ENCODE measurements at places on chromosomes 12 and 14.
A peak's percentile ranks its signal among the peaks of the same experiment; 100 is the strongest.

- DNase-seq, result no peak
Measured at GRCh38 chr14:60632777-60633176, 16.5 kb downstream of the SIX1 start.

DNA sequence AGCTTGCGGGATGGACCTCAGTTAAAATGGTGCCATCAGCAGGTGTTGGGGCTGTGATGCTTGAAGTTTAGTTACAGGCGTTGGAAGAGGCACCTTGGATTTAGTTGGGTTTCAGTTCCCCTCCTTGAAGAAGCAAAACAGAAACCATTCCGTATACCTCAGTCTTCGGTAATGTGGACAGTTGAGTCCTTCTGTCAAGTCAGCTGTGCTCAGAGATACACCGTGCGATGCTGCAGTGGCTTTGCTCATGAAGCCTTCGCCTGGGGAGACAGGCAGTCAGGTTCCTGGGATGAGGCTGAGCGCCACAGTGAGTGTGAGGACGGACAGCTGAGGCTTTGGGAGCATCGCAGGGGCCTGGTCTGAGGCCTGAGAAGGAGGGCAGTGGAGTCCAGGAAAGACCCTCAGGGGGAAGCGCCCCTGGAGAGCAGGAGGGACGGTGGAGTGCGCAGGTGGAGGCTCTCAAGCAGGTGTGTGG is 7.4 kb downstream of the RAN start:
- peak; percentile 41 for DNase-seq

DNA sequence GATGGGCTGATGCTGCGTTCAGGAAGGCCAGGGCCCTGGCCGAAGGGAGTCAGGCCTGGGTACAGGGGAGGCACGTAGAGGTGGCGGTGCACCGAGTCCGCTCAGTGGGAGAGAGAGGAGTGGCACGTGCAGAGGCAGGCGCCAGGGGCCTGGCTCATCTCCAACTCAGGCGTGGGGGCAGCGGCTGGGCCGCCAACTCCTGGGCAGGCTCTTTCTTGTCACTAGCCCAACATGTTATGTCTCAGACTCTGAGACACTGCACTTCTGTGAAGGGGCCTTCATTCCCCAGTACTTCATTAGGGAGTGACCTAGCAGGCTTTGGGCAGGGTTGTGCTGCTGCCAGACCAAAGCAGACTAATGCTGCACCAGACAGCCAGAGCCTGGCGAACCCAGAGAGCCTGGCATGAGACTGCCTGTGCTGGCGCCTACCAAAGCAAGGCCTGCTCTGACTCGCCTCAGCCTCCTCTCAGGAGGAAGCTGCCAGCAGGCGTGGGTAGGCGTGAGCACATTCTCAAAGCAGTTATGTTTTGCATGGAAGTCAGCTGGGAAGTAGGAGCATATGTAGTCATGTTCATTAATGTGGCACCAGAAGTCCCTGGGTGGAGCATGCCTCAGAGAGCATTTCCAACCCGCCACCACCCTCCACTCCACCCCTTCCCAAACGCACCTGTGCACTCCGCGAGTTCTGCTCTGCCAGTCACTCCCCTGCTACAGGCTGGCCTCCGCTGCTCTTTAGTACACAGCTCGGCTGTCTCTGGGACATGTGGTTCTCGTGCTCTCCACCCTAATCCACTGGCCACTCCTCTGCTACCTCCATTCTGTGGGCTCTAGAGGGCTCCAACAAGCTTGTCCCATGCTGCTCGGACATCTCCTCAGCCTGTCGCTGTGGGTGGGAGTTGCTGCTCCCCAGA is 9.7 kb downstream of the CKB start:
- no peak for DNase-seq

- no peak for DNase-seq
Measured at GRCh38 chr12:123743002-123743401, 19.1 kb upstream of the DNAH10 start.

DNA sequence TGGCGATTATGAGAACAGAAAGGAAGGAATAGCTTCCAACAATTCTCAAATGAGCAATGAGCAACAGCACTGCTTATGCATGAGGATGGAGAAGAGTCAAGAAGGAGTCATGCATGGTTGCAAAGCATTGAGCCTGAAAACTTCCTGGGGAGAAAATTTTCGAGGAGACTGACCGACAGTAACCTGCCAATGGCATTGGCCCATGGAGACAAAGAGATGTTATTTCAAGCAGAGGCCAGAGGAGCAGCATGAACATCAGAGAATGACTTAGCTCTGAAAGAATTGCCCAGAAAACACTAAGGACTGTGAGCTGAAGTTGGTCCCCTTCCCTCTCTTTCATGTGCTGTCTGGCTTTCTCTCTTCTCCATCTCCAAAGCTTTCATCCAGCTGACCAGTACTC is 343.4 kb downstream of the ADAMTS20 start:
- no peak for DNase-seq

GRCh38 chr14:94224040-94224439 is 49.9 kb downstream of the PPP4R4 start:
- DNase-seq, result no peak

- no peak for DNase-seq
Measured at GRCh38 chr12:15707516-15708199, 81.5 kb downstream of the EPS8 start.

DNA sequence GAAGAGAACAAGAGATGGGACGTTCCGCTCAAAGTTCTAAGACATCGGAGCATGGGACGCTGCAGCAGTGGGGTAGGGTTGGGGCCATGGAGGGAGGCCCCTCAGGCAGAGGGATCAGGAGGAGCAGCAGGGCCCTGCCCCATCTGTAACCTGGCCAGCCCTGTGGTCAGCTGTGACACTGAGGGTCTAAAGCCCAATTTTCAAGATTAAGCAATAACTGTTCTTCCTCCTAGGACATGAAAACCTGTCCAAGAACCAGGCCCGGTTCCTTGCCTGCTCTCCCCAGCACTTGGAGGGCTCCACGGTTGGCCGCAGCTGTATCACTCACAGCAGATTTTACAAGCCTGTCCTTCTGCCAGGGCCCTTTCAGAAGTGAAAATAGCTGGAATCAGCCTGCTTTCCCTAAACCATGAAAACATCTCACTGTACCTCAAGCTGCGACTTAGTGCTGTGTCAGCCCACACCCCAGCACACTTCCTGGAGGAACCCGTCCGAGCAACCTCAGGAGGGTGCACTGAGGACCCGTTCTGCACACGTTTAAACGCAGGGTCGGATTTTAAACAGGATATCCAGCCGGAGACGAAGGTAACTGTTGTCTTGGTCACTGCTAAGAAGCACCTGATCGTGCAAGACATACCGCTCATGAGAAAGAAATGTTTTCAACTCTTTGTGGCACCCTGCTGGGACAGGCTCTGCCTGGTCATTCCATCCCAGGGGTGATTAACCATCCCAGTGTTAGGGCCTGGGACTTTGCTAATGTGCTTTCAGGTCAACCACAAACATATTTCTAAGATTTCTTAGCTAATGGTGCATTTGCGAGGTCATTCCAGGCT is 201.9 kb upstream of the DIO3 start:
- no peak for DNase-seq

- no peak for DNase-seq
Measured at GRCh38 chr12:87720967-87721366, 308.2 kb downstream of the C12orf50 start.

DNA sequence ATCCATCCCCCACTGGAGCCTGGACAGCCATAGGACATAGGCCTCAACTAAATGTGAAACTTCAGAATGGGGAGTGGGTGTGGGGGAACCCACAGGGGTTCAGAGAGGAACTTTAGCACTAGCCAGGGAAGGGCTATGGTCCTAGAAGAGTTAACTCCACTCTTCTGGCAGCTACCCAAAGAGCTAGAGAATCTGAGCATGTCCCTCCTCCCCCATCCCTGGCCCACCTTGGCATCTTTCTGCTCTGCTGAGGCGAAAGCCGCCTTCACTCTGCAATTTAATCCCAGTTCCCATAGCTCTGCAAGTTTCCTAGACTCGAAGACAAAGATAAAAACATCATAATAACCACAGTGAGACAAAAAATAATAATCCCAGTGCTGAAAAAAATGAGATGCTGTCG is 214.7 kb upstream of the RTL1 start:
- DNase-seq, result peak; percentile 4

DNA sequence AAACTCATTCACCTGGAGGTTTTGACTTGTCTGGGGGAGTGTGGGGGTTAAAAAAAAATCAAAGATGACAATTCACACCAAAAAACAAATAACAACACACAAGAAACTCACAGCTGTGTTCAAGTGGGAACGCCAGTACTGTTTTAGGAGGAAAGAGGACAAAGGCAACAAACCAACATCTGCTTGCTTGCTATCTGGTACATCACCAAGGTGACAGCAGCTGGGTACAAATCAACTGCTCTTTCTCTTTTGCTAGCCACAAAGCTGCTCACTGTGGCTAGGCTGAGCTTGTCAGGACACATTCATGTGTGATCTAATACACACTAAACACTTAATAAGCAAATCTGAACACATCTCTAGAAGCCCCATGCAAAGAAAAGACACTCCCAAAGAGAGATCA is 128.0 kb upstream of the RAP1B start:
- no peak for DNase-seq

- no peak for DNase-seq
Measured at GRCh38 chr12:12915656-12916055, 24.3 kb downstream of the GPRC5A start.

DNA sequence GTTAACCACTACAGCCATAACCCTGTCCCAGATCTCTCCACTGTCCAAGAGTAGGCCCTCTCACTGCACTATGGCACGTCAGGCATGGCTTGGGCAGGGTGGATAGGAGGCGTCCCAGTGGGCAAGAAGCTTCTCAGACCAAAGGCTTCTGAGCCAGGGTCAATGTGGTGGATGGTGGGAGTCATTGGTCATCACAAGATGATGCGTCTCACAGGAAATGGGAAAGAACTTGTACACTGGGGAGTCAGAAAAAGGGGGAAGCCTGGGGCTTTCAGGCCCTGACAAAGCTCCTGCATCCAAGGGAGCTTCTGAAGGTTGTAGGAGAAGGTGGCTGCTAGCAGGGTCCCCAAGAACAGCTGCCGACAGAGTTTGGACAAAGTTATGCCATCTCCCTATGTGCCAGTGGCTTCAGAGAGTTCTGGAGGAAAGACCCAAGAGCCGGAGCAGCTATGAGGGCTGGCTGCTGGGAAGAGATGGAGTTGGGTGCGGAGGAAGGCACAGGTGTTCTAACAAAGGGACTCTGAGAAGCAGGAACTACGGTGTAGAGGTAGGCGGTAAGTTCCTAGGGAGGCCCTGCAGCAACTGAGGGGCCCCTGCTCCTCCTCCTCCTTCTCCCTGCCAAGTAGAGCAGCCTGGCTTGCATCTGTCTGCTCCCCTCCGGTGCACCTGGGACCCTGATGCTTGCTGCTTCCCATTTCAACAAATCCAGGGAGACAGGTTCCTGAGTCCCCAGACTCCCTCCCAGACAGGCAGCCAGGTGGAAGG is 81.1 kb downstream of the ARL6IP4 start:
- no peak for DNase-seq

DNA sequence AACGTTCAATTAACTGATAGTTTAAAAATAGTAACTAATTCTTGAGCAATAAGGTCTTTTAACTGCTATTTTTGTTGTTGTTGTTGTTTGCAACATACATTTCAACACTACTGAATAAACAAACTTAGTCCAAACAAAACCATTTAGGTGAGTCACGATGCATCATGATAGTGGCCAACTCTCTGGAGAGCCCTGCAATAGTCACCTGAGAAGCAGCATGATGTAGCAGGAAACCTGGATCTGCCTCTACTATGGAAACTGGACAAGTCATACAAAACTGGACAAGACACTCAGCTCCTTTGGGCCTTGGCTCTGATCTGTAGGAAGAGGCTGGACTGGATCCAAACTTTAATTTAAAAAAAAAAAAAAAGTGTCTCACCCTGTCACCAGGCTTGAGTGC is 117.3 kb downstream of the MED13L start:
- no peak for DNase-seq
